Uterus (tissue), 4 donors: ENCODE measurements at places on chromosomes 11 and 22. TPM values are rescaled to one million over a fixed set of nuclear protein-coding genes. Genes with fewer than 3 reads are reported as not detected.

DNA sequence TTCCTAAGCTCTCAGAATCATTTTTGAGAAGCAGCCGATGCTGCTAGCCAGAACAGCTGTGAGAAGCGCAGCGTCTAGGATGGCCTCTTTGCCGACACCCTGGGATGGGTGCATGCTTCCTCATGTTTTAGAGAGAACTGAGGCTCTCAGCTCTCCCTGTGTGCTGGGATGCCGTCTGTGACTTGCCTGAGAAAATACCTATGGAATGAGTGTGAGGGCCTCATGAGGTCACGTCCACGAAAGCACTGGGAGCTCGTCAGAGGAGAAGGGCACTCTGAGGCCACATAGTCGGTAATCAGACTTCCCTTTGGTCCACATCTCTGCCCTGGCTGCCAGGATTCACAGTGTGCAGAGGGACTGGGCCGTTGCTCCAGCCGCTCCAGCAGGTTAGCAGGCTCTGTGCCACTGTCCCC is 54.7 kb downstream of the MICAL3 start:
- DNase-seq = peak; percentile 31
- H3K4me1 ChIP-seq = no peaks in the 10 kb centered on the region
- H3K4me3 ChIP-seq = no peak overlapping the region
- H3K27me3 ChIP-seq = no peaks in the 10 kb centered on the region

- H3K27me3 ChIP-seq = no peaks in the 10 kb centered on the region
- H3K4me3 ChIP-seq = no peak overlapping the region
- H3K36me3 ChIP-seq = no peaks in the 10 kb centered on the region
- H3K4me1 ChIP-seq = no peaks in the 10 kb centered on the region
- DNase-seq = no peak
Measured at GRCh38 chr11:116466801-116467200, 306.0 kb downstream of the BUD13 start.

The DDIAS gene
- 0.59 TPM for total RNA-seq

DNA sequence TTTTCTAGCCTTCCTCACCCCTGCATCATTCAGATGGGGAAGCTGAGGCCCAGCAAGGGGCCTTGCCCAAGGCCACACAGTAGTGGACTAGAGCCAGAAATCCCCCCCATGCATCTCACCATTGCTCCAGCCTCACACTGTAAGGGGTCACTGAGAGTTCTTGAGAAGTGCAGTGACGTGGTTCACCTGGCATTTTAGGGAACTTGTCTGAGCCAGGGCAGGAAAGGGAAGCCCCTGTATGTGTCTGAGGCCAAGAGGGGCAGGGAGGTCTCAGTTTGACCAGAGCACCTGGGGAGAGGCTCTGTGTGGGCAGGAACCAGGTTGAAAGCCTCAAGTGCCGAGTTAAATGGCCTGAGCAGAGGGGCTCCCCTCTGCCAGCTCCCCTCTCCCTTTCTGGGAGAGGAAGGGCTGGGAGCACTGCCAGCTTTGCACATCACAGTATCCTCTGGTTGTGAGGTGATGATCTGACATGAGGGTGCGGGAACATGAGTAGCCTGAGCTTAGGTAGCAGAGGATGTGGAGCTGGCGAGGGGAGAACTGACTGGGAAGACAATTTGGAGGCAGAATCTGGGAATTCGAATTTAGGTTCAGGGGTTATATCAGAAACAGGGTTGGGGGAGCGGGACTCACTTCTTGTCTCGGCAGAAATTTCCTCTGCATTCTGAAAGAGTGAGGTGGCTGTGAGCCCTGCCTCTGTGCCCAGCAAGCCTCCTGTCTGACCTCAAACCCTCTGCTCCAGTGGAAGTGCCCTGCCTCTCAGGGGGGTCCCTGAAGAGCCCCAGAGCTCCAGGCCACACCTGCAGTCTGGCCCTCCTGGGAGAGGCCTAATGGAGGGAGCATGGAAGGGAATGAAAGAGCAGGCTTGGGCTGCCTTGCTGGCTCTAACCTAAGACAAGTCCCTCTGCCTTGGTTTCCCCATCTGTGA is 14.6 kb downstream of the ARHGEF17 start:
- DNase-seq = peak; percentile 69
- H3K4me3 ChIP-seq = no peak overlapping the region
- H3K4me1 ChIP-seq = peaks cover 76% of the 10 kb centered on the region
- peak overlapping the region; percentile 98 for H3K27ac ChIP-seq
- H3K27me3 ChIP-seq = no peaks in the 10 kb centered on the region
- H3K36me3 ChIP-seq = no peaks in the 10 kb centered on the region

DNA sequence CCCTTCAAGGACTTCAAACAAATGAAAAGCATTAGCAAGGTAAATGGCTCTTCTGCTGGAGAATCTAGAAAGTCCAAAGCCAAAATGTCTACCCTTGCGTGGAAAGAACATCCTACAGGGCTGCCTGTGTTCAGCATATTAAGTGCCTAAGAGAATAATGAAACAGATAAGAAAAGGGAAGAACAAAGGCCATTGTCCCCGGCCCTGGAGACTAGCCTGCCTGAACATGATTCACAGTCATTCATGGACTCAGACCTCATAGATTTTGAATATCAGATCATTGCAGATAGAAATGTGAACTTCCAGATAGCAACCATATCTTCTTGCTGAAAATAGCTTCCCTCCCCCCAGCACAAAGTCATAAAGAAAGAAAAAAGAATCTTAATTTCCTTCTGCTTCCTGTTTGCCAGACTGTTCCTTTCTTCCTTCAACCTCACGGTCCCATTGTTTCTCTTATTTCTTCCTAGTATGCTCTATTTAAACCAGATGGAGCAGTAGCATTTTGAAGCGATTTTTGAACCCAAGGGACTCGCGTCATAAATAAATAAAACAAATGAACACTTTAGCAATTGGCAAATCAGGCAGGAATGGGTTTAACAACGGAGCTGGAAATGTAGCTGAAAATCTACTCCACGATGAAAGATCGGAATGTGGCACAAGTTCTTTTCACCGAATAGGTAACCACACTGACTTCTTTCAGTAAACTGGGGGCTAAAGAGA is 408.2 kb upstream of the CCDC90B start:
- no peak overlapping the region for H3K27ac ChIP-seq
- no peaks in the 10 kb centered on the region for H3K27me3 ChIP-seq
- DNase-seq = no peak
- no peaks in the 10 kb centered on the region for H3K36me3 ChIP-seq
- no peak overlapping the region for H3K4me3 ChIP-seq

- no peaks in the 10 kb centered on the region for H3K4me1 ChIP-seq
- peaks cover 2% of the 10 kb centered on the region for H3K27me3 ChIP-seq
- DNase-seq = no peak
- H3K36me3 ChIP-seq = no peaks in the 10 kb centered on the region
- no peak overlapping the region for H3K4me3 ChIP-seq
Measured at GRCh38 chr22:39913886-39914285, 13.0 kb downstream of the GRAP2 start.

- no peaks in the 10 kb centered on the region for H3K4me1 ChIP-seq
- H3K27me3 ChIP-seq = peaks cover 3% of the 10 kb centered on the region
- no peak overlapping the region for H3K27ac ChIP-seq
- DNase-seq = no peak
Measured at GRCh38 chr22:43407591-43407990, 4.2 kb upstream of the MPPED1 start.

The GTSE1 gene
- total RNA-seq = 6.9 TPM

The CACNA1I gene
- total RNA-seq = 0.15 TPM

The CCDC87 gene
- not detected for total RNA-seq

DNA sequence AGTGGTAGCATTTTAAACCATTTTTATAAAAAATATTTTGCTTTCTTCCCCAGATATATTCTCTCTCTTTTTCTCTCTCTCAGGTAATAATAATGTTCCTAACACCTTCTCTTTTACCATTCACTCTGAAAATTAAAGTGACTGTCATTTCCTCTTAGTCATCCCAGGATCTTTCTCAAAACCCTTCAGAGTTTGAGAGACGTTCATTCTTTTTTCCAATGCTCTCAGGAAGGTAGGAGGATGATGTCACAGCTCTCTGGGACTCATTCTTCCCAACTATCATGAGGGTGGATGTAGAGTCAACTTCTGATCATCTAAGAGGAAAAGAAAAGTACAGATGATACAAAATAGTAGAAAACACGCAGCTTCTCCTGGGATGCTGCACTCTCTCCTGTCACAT is 60.2 kb upstream of the CRTAM start:
- H3K4me3 ChIP-seq = no peak overlapping the region
- no peak for DNase-seq
- no peaks in the 10 kb centered on the region for H3K27me3 ChIP-seq
- no peak overlapping the region for H3K27ac ChIP-seq

DNA sequence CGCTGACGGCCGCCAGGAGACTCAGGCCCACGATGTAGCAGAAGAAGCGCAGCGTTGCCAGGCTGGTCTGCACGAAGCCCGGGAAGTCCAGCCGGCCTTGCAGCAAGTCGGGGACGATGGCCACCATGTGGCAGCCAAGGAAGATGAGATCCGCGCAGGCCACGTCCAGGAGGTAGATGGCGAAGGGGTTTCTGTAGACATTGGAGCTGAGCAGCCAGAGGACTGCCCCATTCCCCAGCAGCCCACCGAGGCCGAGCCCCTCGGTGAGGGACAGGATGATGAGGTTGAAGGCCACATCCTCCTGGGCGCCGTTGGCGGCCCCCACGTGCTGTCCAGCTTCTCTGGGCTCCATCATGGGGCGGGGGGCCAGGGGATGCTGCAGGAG is 3.8 kb downstream of the MRGPRE start:
- H3K4me1 ChIP-seq = no peaks in the 10 kb centered on the region
- no peaks in the 10 kb centered on the region for H3K36me3 ChIP-seq
- H3K4me3 ChIP-seq = no peak overlapping the region
- H3K27ac ChIP-seq = no peak overlapping the region
- no peaks in the 10 kb centered on the region for H3K27me3 ChIP-seq
- peak; percentile 10 for DNase-seq
